ENCODE measurements at places on chromosomes 7 and 10.

DNA sequence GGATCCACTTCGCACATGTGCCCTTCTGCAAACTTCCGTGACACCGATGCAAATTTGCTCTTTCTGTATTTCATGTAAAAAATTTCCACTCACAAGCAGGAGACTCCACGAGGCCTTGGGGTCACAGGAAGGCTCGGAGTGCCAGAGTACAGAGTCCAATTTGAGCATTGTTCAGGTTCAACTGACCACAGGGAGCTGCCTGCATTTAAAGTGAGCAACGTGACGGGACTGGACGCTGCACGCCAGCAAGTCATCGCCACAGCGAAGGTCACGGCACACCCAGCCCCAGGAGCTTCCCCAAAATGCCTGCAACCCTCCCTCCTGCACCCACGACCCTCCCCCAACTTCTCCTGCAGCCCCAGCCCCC, 41.5 kb upstream of the NKX6-2 start:
- DNase-seq = no peak

DNA sequence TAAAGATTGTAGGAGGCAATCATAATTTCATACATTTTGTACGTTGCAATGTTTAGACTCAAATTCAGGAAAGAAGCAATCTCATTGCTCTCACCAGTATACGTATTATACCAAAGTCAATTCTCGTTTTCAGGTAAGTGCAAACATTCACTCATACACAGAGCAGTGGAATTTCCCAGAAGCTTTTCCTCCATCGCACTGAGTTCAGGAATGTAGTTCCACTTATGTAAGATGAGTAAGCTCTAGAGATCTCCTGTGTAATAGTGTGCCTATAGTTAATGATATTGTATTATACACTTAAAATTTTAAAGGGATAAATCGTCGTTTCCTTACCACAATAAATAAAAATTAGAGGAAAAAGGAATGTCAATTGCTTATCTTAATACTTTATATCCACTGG, 470.8 kb upstream of the KCND2 start:
- no peak for DNase-seq

DNA sequence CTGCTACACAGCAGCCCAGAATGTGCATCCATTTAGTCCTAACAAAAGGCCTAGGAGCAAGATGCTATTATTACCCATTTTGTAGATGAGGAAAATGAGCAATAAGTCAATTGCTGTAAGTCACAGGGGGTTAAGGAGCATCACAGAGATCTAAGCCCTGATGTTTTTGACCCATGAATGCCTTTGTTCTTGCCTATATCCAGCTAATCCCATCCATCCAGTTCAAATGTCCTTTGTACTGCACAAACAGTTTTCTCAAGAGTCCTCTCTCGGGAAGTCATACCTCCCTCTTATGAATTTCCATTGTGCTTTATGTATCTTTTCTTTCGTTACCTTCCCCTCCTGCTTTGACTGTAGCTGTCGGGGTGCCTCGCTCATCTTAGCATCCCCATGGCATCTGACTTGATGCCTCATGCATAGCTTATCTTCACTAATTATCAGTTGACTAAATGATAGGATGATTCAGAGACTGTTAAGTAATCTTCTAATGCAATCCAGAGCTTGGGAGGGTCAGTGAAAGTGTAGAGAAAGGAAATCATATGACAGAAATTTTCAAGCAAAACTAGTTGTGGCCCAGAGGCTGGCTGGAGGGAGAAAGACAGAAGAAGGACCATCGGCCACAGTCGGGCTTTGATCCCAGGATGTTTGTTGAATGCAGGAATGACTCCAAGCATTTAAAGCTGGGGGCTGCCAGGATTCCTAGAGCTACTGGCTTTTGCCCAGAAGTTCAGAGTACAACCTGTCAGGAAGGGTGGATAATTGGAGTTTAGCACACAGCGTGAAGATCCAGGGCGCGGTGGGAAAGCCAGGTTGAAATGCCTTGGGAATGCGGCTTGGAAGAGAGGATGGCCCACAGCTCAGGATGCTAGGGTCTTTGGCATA, 23.5 kb downstream of the BLVRA start:
- no peak for DNase-seq

DNA sequence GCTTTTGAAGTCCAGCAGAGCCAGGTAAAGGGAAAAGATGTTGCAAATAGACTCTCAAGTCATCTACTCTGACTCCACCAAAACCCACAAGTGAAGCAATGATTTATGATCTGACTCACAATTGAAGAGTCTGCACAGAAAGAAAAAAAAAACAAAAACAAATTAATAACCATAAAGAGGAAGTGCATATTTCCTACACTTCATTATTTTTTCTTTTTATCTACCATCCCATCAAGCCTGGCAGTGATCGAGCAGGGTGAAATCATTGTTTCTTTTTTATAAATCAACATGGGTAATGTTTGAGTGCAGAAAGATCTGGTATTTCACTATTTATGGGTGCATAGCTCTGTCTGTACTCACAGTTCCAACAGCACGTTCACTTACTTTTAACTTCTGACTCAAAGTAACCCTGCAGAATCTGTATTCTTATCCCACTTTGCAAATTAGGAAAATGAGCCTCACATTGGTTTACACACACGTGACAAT, 829.0 kb downstream of the TNS3 start:
- no peak for DNase-seq

DNA sequence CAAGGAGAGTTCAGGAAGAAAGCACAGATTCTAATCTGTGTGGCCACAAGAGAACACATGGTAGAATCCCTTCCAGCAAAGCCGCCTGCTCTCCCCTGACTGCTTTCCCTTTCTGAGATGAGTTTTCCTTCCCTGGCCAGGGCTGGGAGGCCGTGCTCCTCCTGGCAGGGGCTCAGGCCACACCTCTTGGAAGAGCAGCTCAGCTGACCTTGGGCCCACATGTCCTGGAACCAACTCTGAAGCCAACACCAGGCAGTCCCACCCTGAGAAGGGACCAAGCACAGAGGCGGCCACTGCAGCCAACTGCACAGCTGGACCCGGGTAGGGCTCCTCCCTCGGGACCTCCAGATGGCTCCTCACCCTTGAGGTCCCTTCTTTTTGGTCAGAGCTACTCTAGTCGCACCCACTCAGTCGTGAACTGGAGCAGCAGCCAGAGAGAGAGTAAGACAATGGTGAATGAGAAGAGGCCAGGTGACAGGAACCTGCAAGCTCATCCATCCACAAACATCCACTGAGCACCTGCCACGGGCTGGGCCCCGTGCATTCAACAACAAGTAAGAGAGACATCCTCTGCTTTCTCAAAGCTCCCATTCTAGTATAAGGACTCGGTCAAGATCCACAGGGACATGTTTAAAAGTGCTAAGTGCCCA, 40.3 kb downstream of the FAM53B start:
- DNase-seq = peak; percentile 73

DNA sequence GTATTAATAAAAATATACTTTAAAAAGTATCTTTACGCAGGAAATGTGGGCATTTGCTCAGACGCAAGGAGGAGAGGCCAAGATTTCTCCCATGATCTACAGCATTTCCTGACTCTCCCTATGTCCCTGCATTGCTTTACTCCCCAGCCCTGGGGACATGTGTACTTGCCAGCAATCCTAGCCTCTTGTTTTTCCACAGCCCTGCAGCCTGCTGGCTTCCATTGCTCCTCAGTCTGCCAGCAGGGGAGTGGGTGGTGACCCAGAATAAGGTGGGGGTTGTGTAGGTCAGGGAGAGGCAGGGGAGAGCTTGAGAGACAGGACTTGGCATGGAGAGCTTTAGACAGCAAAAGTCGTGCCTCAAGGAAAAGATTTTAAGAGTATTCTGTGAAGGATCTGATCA, 307.7 kb downstream of the CDK14 start:
- no peak for DNase-seq

DNA sequence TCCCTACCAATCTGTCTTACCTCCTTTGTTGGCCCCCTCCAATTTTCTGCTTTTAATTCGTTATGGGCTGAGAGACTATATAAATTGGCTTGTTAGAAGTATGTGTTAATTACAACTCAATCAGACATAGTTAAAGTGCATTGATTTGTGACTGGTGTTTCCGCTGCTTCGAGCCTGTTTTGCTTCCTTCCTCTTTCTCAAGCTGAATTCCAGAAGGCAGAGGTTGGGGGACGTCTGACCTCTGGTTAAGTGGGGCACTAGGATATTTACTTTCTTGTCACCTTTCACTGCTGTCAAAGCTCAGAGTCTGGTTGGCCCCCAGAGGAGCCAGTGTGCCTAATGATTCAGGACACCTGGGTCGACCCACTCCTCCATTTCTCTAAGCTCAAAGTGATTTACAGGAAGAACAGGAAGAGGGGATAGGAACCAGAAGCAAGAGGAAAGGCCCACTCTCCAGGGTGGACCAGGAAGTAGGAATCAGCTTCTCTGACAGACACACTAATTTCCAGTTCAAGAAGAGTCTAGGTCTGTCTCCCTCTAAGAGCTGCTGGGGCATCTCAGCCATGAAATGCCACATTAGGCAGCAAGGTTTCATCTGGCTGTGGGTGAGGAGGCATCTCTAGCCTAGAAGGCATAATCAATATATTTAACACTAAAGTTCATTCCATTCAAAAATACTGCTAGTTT, 397.2 kb upstream of the NPVF start:
- no peak for DNase-seq

- no peak for DNase-seq
Measured at GRCh38 chr7:31741852-31742251, 54.8 kb downstream of the PPP1R17 start.

DNA sequence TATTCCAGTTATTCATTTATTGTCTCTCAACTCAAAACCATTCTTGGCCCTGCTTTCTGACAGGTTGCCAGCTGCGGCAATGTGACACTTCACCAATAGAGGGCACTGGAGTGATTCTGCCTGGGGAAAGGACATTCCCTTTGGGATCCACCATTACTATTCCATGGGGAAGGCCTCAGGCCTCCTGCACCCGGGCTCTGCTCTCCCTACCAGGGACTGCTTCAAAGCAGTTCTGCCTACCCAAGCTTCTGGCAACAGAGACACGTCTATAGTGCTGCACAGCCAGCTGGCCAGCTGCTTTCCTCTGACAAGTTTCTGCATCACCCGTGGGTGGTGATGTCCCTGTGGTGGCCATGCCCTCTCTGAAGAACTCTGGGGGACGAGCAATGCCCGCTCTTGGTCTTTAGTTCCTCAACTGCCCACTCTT, 163.8 kb downstream of the ELMO1 start:
- peak; percentile 5 for DNase-seq

GRCh38 chr10:78118591-78118990, 84.9 kb downstream of the RPS24 start:
- no peak for DNase-seq

GRCh38 chr10:111360260-111360925, 283.6 kb downstream of the ADRA2A start:
- peak; percentile 23 for DNase-seq

GRCh38 chr10:10589540-10590303, 427.9 kb upstream of the CELF2 start:
- no peak for DNase-seq

DNA sequence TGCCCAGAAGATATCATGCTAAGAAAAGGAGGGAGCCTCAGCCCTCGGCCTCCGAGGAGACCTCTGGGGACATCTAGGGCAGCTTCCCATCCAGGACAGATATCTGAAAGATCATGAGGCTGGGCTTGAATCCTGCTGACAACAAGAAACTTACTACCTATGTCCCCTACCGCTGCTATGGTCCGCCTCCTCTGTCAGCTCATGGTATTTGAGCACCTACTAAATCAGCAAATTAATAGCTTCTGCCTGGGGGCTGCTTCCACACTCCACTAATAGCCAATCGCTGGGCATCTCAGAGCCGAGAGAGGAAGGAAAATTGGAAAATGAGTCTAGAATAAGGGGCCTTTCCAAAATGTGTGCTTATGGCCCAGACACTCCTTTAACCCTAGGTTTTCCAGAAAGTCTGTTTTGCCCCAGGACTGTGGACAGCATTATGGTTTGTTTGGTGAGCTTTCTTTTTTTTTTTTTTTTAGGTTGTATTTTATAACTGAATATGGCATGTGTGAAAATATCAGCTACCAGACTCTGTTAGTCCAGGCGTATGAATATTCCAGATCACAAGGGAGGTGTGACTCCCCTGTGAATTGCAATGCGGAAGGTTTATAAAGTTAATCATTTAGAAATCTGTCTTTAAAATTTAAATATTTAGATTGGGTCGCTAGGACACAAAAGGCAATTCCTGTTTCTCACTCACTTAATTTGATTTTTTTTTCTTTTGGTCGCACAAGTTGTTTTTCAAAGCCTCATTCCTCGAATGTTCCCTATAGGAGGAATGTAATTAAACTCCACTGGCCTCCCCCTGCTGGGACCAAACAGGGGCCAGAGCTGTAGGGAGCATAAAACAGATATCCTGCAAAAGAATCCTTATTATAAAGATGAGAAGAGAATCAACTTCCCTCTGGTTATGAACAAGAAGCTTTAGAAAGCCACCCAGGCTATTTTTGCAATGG, 89.4 kb downstream of the PARP12 start:
- no peak for DNase-seq

- no peak for DNase-seq
Measured at GRCh38 chr10:35172574-35172973, 45.9 kb downstream of the CREM start.

- no peak for DNase-seq
Measured at GRCh38 chr10:100979791-100980272, 7.5 kb downstream of the MRPL43 start.

GRCh38 chr10:20313665-20314064, 497.4 kb downstream of the PLXDC2 start:
- no peak for DNase-seq

- no peak for DNase-seq
Measured at GRCh38 chr7:69631131-69631530, 32.9 kb downstream of the AUTS2 start.

GRCh38 chr7:1361016-1361755, 98.1 kb downstream of the MICALL2 start:
- no peak for DNase-seq

DNA sequence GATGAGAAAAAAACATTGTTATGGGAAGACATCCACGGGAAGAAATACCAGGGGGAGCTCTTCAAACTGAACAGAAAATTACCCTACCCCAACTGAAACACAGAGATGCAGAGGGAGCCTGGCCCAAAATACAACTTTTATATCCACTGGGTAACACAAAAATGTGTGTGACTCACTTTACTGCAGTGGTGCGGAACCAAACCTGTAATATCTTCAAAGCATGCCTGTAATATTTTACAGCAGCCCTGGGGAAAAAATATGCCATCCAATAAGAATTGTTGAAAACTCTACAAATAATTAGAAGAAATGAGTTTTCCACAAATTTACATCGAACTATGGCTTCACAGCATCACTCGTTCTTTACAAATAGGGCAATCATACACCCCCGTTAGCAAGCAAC, 49.8 kb upstream of the SRRM3 start:
- no peak for DNase-seq

GRCh38 chr10:24720096-24720495, 3.6 kb downstream of the ARHGAP21 start:
- no peak for DNase-seq

GRCh38 chr7:147029953-147030352, 913.4 kb downstream of the CNTNAP2 start:
- DNase-seq = no peak

GRCh38 chr10:63213489-63213888, 80.4 kb downstream of the NRBF2 start:
- no peak for DNase-seq

GRCh38 chr7:88357781-88358525, 51.3 kb upstream of the STEAP4 start:
- DNase-seq = no peak
